Left hindlimb (tissue), 1 donor: ENCODE measurements at places on chromosomes 5 and 9.
A peak's percentile ranks its signal among the peaks of the same experiment; 100 is the strongest.

DNA sequence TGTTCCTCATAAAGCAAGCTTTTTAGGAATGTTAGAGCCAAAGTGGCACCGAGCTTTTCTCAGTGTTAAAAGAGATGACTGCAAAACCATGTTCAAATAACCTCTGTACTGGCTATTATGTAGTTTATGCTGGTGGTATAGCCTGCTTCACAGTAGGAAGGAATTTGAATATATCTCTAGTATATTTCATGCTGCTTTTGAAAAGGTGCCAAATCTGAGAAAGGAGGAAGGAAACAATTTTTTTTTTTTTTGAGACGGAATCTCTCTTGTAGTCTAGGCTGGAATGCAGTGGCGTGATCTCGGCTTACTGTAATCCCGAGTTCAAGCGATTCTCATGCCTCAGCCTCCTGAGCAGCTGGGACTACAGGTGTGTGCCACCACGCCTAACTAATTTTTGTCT is 13.5 kb downstream of the CREBRF start:
- no peak for DNase-seq

- no peak for DNase-seq
Measured at GRCh38 chr5:96875791-96876291, 459 bp upstream of the ERAP2 start.

DNA sequence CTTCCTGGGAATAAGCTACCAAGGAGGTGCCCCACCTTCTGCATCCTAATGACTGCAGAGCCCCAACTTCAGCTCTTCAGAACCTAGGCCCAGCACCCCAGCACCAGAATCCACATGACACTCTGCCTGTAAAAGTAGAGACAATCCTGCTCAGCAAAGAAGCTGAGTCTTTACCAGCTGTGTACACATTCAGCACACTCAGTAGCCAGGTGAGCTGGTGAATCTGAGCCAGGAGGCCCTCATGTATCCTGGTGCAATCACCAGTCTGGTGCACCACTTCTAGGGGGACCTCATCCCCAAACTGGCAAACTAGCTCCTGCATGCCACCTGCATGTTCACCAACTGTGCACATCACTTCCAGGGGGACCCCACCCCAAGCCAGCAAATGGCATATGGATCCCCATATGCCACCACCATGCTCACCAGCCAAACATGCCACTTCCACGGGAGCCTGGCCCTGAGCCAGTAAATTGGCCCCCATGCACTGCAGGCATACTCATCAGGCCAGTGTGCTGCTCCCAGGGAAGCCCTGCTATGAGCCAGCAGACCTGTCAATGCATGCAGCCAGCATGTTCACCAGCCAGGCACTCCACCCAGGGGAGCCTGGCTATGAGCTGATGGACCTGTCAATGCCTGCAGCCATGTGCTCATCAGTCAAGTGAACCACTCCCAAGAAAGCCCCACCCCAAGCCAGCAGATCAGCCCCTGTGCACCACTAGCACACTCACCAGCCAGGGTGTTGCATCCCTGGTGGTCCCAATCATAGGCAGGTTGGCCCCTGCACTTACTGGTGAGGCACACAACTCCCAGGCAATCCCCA is 15.6 kb upstream of the BTNL9 start:
- DNase-seq, result no peak

- no peak for DNase-seq
Measured at GRCh38 chr5:145360936-145361335, 474.2 kb downstream of the PRELID2 start.

DNA sequence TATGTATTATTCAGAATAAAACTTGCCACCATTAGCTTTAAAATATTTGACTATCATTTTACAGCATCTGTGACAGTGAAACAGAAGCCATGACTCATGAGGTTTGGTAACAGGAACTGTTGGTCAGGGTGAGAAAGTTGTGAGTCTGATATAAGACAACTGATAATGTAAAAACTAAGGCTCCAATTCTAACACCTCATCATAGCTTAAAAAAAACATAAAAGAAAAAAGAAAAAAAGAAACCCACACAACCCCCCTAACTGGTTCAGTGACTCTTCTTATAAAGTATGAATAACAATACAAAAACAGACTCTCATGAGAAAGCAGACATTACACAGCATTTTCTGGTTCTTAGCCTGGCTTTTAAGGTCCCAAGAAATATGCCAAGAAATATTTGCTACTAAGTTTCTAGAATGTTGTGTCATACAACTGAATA is 85.8 kb downstream of the MRPS27 start:
- no peak for DNase-seq

DNA sequence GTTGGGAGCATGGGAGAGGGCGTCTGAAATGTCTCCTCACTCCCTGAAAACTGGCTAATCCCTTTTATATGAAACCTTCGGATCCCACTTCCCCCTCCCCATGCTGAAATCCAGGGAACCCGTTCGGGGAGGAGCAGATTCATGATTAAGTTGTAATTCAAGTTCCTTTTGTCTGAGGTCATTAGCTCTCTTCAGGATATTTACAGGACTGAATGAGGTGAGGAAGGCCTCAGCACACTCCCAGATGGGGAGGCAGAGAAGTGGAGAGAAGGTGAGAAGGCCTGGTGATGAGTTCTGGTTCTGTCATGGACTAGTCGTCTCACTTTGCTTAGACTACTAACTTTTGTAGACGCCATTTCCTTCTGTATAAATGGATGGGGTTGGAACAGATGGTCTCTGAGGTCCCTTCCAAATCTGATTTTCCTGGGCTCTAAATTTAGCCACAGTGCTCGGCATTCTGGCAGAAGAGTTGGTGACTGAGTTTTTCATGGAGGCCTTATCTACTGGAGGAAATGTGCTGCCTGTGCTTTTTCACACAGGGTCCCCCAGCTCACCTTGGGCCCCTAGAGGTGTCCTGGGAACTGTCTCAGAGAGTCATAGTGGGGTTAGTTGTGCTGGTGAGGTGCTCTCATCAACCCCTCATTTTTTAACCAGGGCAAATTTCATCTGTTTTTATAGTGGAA is 62.3 kb downstream of the PRDM6 start:
- no peak for DNase-seq

GRCh38 chr9:90287567-90288274 is 354.9 kb downstream of the DIRAS2 start:
- no peak for DNase-seq

DNA sequence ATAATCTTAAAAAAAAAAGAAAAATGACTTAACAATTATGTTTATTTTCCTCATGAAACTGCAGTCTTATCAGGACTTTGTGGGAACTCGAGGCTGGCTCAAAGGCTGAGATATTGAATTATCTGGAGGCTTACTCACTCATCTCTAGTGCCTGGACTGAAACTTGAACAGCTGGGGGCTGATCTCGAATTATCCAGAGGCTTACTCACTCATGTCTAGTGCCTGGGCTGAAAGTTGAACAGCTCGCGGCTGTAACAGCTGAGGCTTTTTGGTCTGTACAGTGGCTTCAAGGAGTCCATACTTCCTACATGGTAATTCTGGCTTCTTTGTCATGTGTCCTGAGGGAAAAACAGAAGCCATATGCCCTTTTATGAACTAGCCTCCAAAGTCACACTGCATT is 371.9 kb downstream of the CETN3 start:
- no peak for DNase-seq

- DNase-seq, result no peak
Measured at GRCh38 chr5:175836737-175837136, 34.6 kb upstream of the CPLX2 start.

DNA sequence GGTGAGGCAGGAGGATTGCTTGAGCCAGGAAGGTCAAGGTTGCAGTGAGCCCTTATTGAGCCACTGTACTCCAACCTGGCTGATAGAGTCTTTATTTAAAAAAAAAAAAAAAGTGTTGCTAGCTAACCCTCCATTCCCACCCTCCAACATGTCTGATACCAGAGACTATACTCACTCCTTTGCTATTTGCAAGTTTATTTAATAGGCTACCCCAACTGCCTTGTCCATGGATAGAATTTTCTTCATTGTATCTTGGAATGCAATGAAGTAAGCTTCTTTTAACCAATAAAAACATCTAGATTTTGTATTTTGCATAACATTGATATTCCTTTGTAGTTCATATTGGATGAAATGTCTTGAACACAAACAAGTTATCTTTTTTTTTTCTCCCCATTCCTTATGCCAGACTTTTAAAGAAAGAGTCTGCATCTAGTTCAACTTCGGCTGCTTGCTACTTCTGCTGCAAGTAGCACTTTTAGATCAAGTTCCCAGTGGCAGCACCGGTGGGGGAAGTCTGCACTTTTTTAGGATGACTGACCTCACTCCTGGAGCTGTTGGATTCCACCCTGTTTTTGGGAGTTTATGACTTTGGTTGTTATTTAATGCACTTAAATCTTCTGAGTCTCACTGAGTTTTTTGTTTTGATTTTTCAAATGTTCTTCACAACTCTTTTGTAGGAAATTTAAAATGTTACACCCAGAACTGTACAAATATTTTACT is 112.5 kb downstream of the UHRF2 start:
- DNase-seq, result no peak

DNA sequence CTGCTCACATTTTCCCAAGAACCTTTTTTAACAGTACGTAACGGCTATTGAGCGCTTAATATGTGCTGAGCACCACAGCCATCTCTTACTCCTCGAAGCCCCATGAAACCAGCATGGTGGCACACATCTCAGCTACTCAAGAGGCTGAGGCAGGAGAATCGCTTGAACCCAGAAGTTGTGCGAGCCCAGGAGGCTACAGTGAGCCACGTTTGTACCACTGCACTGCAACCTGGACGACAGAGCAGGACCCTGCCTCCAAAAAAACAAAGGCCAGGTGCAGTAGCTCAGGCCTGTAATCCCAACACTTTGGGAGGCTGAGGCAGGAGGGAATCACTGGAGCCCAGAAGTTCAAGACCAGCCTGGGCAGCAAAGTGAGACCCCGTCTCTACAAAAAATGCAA is 28.2 kb downstream of the AQP7 start:
- DNase-seq, result peak; percentile 6

GRCh38 chr5:1011741-1012312 is 3.2 kb downstream of the NKD2 start:
- DNase-seq, result peak; percentile 32

GRCh38 chr5:16548115-16548514 is 68.7 kb downstream of the RETREG1 start:
- no peak for DNase-seq

- no peak for DNase-seq
Measured at GRCh38 chr9:8189881-8190280, 390.3 kb upstream of the DMAC1 start.

GRCh38 chr5:392431-392988 is 50.5 kb upstream of the EXOC3 start:
- peak; percentile 12 for DNase-seq

DNA sequence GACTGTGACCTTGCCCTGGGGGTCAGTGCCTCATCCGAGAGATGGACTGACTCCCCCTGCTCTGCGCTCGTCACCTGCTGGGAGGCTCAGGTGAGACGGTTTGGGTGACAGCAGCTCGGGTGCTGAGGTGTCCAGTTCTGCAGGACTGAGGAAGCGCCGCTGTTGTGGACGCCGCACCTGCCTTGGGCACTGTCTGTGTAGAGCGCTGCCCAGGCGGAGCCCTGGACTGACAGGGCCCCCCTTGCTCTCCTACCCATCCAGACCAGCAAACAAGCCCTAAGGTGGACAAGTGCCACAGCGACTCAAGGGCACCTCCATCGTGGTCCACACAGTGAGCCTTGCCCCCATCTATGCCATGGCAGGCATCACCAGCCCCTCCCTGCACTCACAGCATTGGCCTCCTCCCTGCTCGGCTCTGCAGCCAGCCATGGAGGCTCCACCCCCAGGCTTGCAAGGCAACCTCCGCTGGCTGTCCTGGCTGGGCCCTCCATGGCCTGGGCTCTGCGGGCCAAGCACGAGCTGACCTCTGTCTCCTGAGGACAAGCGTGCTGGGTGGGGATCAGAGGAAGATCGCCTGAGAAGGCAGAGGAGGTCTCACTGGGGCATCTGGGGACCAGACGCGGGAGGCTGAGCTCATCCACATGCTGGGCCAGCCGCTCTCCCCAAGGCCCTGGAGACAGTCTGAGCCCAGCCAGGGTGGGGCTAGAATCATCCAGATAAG is 87.1 kb upstream of the COL5A1 start:
- DNase-seq, result no peak

DNA sequence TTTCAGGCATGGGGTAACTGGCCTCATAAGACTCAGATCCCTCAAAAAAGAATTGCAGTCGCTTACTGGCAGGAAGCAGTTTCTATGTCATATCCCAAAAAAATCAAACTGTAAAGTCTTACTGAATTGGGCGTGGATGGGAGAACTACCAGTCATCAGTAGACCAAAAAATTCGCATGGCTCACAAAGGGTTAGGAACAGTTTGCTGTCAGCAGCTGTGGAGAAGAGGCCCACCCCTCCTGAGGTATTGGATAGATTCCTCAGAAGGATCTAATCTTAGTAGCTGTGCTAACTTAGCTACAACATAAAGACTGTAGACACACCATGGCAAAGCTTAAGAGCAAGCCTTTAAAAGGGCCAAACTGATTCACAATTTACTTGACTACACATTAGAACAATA is 478.3 kb upstream of the FTMT start:
- DNase-seq, result no peak

GRCh38 chr5:150114773-150115408 is 28.5 kb upstream of the CSF1R start:
- DNase-seq, result no peak

DNA sequence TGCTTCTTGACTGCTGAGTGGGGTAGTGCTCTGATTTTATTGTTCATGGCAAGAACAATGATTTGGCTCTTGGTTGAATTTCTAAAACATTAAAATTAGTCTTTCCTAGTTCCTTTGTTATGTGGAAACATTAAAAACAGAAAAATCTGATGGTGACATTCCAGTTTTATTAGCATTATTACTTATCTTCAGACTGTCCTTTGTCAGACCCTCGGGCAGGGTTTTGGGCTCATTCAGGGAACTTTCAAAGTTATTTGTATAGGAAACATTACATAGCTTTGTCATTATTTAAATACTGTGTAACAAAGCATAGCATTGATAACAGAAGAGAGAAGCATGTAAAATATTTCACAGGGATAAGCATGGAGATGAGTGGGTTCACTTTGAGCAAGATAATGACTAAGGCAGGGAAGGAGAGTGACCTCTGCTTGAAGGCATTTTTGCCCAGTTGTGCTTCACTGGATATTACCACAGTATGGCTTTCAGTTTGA is 119.9 kb downstream of the KDM4C start:
- no peak for DNase-seq

DNA sequence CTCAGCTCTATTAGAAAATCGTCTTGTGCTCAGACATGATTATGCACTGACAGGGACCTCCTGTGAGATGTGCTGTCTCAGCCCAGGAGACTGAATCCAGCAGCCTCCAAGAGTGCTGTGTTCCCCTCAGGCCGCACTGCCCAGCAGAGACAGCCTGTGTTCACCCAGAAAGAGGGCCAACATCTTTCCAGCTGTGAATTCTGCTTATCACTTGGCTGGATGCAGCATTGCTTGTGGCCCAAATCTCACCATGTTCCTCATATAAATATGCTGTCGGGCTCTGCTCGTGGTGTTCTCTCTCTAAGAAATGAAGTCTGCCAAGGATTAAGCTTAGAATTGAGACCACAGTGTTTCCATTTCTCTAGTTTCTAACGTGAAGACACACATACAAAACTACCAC is 983.0 kb upstream of the WWC1 start:
- DNase-seq, result no peak

GRCh38 chr9:35002623-35003022 is 13.1 kb downstream of the DNAJB5 start:
- no peak for DNase-seq
